Epithelial cell of prostate (primary cell): ENCODE measurements at places on chromosomes 11 and 22.

DNA sequence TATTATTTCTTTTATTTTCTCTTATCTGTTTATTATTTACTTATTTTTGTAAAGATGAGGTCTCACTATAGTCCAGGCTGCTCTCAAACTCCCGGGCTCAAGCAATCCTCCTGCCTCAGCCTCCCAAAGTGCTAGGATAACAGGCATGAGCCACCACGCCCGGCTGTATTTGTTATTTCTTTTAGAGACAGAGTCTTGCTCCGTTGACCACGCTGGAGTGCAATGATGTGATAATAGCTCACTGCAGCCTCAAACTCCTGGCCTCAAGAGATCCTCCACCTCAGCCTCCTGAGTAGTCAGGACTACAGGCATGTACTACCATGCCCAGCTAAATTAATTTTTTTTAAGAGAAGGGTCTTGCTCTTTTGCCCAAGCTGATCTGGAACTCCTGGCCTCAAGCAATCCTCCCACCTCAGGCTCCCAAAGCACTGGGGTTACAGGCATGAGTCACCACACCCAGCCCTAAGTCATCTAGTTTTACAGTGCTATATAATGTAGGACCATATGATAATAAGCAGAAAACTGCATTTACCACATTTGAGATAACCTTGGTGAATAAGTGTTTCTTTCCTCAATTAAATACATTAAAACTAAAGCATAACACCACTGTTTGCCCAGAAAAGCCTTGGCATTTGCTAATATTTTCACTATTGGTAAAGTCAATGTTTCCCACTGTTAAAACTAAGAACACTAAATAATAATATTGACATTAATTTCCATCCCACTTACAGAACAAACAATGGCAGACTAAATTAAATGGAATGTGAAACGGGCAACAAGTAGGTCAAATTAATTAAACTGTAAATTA, 127.5 kb downstream of the SIK3 start:
- DNase-seq: no peak

DNA sequence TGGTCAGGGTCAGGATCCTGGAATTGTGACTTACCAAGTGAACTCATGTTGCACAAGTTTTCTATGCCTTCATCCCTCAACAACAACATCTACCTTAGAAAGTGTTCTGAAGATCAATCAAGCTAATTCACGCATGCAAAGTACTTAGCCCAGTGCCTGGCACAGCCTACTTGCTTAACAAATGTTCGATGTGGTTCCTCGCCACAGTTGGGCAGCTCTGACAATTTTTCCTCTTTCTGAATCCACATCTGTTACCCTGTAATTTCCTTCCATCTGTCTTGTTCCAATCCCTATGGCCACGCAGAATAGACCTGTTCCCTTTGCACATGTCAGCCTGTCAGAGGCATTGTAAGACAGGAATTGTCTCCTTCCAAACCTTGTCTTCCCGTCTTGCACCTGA, 1415.2 kb downstream of the TBC1D22A start:
- no peak for DNase-seq

DNA sequence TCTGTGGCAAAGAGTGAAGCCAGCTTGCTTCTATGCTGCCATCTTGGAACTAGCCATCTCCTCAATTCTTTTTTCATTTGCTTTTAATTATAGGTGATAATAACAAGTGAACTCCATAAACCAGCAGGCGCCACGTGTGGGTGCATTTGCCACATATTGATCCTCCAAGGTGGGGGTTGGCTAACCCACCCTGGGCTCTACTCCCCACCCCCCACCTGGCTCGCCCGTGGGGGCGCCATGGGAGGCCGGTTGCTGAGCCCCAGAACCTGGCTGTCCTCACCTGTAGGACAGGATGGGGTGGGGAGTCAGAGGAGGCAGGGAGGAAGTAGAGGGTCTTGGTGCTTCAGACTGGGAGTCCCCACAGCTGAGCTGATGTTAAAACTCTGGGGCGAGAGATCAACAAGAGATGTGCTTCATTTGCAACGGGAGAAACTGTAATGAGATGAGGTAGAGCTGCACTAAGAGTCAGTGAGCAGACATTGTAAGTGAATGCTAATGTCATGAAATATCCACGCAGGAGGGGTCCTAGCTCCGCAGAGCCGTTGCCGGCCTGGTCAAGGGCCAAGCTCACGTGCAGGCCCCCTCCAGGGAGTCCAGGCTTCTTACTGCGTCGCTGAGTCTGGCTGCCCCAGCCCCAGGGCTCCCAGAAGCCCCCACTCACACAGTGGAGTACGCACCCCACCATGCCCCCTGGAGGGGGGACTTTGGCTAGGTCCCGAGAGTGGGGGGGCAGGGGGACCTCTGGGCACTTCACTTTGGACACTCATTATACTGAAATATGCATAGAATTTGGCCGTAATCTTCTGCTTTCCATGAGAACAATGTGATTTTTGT, 59.4 kb downstream of the BRD1 start:
- DNase-seq: no peak

- DNase-seq: no peak
These were observed 114.3 kb downstream of the INSC start for GRCh38 chr11:15229069-15229468.

DNA sequence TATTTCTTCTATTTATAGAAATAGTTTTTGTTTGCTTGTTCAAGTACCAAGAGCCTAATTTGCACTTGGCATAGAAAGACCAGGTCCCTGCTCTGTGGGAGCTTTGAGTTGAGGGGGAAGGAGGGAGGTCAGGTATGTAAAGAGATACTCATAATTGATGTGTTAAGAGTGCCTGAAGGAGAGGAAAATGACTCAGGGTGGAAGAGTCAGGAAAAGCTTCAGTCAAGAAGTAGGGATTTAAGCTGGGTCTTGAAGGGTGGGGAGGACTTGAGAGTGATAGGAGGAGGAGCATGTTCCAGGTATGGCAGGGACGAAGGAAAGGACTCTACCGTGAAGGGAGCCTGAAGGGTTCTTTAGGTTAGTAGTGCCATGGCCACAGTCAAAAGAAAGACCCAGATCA, 9.0 kb downstream of the RBX1 start:
- no peak for DNase-seq

DNA sequence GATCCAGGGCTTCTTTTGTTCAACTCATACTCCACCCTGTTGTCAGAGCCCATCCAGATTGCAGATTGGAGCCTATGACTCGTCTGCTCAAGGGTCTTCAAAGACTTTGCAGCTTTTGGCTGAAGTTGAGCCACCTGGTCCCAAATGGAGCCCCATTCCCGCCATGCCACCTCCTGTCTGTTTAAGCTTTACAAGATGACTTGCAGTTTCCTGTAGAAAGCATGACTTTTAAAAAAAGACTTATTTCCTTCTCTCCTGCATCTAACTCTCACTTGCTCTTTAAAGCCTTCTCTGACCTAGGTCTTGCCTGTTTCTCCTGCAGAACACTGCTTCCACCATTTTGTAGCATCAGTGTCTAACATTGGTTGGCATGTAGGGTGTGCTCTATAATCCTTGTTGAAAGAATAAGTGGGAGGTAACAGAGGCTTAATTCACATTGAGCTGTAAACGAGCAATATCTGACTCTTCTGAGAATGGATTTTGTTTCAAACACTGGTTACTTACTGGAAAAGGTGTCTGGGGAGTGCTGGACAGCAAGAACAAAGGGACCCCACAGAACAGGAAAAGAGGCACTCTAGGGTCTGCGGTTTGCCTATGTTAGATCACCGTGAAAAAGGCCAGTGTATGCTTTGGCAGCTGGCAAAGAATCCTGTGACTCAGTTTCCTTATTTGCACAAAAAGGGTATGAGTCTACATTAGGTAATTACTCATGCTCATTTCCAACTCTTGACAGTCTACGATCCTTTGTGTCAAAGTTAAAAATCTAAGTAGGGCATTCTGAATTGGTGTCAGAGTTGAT, 30.3 kb downstream of the NF2 start:
- no peak for DNase-seq

GRCh38 chr22:34045311-34045710, 125.0 kb upstream of the LARGE1 start:
- DNase-seq: no peak

GRCh38 chr11:96257036-96257435, 86.0 kb downstream of the MAML2 start:
- no peak for DNase-seq

DNA sequence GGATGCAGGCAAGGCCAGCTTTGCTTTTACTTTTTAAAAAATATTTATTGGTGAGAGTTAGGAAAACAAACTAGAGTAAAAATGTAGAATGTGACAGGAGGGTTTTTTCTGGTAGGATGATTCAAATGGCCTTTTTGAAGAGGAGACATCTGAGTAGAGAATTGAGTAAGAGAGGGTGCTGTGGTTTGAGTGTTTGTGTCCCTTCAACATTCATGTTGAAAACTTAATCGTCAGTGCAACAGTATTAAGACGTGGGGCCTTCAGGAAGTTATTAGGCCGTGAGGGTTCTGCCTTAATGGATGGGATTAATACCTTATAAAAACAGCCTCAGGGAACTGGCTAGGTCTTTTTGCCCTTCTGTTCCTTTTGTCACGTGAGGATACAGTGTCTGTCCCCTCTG, 288.8 kb upstream of the C11orf87 start:
- DNase-seq: no peak

DNA sequence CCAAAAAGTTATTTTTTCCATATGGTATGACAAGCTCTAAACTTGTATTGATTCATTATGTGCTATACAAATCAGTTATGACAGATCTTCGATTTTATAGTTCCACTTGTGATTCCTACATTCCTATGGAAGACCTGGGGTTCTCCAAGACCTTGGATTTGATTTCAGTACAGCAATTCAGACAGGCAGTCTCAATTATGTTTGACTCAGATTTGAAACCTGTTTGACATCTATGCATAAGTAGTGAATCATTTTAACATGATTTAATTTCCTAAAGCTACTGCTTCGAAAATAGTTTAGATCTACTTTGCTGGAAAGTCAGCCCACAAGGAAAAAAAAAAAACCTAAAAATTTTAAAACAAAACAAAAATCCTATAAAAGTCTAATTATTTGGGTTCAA, 820.4 kb downstream of the LUZP2 start:
- DNase-seq: no peak

DNA sequence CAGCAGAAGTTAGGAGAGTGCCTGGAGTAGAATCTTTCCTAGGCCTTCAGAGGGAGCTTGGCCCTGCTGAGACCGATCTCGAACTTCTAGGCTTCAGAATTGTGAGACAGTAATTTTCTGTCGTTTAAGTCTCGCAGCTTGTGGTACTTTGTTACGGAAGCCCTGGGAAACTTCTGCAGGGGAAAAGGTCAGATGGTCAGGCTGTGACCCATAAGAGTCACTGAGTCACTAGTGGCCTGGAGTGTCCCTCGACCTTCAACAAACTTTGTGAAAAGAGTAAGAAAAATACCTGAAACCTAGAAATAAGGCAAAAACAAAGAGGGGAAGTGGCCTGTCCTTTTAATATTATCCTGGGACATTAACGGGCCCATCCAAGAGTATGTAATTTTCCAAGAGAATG, 34.6 kb downstream of the CSNK2A3 start:
- no peak for DNase-seq

DNA sequence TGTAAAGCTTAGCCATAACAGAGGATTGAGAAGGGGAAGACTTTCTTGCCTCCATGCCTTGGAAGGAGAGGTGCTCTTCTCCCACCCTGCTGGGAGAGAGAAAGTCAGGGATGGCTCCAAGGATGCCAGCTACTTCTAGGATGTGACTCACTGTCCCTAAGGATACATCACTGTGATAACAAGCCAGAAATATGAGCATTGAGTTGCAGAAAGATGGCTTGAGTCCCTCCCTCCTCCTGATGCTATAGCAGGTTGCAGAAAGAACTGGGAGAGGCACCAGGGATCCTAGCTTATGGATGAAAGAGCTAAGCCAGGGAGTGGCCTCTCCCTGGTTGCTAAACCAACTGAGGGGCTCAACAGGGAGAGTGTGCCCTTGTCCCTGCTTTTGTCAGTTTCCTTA, 27.8 kb upstream of the FJX1 start:
- DNase-seq: no peak

DNA sequence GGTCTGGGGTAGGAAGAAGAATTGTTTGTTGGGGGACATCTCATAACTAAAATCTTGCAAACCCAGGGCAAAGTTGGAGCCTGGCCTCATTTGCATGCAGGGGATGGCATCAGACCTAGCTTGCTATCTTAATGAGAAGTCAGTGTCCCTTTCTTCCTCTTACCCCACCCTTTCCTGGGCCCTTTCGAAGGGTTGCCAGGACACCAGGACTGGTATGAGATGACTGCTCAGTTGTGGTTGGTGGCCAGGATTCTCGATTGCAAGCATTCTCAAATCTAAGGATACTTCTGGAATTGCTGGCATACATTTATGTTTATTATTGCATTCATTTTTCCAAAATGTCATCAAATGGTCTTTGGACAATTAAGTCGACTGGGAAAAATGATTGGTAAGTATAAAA, 131.0 kb downstream of the SLC1A2 start:
- no peak for DNase-seq

GRCh38 chr11:126925321-126926093, 75.1 kb downstream of the KIRREL3 start:
- peak; percentile 44 for DNase-seq

DNA sequence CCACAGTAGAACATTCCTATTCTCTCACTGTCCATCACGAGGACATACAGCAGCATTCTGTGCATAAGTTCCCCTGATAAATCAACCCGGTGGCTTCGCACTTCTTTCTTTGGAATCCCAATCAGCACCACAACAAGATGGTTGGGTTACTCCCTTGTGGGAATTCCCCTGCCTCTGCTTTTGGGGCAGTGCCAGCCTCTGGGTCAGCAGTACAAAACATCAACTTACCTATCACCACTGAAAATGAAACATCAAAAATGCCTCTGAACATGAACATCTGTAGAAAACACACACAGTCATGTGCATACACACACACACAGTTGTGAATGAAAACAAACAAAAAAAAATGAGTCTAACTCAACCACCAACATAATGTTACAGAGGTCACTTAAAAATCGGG, 79.3 kb downstream of the KCNA4 start:
- DNase-seq: no peak

DNA sequence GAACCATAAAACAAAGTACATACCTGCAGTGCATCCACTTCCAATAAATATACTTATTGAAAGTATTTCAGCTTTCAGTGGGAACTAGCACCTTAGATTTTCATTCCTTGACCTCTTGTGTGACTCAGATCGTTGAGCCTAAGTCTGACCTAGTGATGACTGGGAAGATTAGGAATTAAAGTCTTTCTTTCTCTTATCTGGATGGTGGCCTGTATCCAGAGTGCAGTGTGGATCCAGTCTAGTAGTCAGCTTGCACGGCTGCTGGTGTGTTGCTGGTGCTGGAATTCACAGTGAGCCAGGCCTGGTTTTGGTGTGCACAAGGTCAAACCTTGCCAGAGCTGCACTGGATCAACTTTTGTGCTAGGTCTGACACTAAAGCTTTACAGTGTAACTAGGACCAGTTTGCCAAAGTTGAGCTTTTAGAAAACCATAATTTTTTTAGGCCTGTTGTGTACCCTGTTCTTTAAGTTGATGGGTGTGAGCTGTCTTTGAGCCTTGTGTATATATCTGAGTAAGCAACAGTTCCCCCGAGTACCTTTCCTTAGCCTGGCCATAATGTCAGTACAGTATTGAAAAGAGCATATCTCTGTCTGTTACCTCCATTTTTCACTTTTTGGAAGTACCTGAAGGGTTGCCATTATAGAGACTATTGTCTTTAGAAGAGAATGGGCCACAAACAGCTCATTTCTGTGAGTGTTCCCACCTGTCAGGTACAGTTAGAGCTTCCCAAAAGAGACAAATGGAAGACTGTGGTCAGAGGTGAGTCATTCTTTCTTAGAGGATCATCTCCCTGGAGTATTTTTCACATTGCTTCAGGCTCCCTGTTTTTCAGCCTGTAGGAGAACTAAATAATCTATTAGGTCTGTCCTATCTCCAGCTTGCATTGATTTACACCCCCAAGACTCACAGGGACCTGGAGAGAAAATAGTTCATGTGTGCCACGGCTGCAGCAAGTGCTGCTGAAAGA, 89.8 kb downstream of the ALX4 start:
- DNase-seq: no peak

- no peak for DNase-seq
These were observed 31.7 kb downstream of the FLRT1 start for GRCh38 chr11:64067230-64067993.
